ENCODE measurements at places on chromosomes 13 and 19.

- no peak for DNase-seq
Observed at GRCh38 chr19:7280940-7281666, 13.1 kb downstream of the INSR start.

DNA sequence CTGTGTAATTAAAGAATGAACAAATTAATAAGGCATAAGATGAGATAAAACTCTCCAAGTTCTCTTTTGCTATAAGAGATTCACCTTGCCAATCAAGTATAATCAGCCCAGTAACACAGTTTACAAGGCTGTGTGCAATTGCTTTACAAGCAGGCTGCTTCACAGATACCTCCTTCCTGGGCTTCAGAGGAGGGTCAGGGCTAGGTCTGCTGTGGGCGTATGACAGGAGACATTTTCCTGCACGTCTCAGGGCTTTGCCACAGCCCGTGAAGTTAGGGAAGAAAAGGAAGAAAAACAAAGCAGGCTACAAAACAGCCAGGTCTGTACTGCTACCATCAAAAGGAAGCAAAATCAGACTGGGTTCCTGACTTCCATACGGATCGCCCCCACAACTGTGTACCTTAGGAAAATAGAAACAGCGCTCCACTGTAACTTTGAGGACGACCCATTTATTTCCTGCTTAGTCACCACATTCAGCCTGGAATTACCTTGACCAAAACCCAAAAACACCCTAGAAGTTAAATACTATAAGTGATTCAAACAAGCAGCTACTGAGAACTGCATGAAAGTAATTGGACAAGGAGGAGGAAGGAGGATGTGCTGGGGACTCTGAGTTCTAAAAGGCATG, 12.4 kb downstream of the EFNB2 start:
- no peak for DNase-seq

- DNase-seq = no peak
Observed at GRCh38 chr19:50712833-50713232, 6.8 kb downstream of the SHANK1 start.

DNA sequence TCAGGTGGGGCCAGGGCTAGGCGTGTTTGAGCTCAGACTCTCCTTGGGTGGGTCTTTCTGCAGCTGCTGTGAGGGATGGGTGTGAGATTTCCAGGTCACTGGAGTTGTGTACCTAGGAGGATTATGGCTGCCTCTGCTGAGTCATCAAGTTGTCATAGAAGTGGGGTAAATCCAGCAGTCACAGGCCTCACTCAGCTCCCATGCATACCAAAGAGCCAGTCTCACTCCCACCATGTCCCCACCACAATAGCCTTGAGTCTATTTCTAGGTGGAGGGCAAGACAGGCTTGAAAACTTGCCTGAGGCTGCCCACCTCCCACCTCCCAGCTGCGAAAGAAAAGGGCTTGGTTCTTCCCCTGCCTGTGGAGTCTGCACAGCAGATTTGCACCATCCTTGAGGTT, 194.0 kb upstream of the PCDH17 start:
- DNase-seq = peak; percentile 3

DNA sequence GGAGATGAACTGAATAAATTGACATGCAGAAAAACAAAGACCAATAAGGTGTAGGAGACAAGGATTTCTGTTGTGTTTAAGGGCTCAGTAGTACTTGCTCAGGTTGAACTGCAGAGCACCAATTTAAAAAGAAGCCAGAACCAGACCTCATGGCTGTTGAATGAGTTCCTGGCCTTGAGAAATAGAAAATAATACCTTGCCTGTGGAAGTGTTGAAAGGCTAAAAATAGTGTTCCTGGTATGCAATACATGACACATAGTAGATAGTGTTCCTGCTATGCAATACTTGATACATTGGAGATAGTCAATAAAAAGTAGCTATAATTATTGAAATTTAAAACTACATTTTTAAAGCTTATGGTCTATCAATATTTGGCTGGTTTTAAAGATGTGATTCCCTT, 595.8 kb downstream of the PCDH9 start:
- DNase-seq = no peak

GRCh38 chr13:83229574-83230305, 652.5 kb downstream of the SLITRK1 start:
- DNase-seq = no peak

DNA sequence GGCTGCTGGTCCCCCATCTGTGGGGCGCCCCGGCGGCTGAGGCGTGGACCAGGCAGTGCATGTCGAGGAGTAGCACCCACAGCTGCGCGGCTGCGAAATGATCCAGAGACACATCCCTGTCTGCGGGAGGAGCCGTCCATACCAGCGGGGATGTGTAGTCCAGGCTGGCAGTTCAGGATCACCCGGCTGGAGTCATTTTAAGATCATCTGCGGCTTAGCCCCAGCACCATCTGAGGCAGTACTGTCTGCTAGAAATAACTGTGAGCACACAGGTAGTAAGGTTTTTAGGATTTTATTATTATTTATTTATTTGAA, 3.1 kb downstream of the ADAT3 start:
- no peak for DNase-seq

- no peak for DNase-seq
Observed at GRCh38 chr19:18537431-18537830, 5.9 kb downstream of the FKBP8 start.

DNA sequence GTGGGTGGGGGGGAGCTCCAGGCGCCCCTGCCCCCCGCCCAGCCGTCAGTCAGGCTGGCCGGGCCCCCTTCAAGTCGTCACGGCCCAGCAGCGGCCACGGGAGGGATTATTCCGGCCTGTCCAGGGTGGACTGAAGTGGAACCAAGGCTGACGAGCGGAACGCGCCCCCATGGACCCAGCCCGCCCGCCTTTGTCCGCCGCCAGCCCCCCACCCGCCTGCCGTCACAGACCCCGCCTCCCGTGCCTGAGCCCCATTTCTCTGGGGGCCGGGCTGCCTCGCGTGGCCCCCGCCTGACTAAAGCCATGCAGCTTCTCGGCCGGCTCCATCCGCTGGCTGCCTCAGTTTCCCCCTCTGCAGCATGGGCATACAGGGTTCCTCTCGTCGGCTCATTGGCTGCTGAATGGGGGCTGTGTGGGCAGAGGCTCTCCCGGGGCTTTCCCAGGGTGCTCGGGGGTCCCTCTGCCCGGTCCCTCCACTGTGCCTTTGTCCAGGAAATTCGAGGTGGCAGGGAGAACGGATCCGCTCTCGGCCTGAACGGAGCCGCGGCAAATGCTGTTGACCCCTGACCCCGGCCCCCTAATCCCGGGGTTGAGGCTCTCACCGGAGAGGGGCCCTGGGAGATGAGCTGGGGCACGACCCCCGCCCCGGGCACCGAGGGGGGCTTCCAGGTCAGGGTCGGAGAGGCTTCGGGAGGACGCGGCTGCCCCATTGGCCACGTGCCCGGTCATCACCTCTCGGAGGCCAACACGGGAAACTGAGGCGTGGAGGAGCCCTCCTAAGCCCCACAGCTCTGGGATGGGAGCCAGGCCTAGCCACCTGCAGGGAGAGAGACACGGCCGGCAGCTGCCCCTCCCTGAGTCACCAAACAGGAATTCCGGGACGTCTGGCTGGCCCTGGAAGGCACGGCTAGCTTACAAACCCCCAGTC, 27.4 kb downstream of the EFNA2 start:
- peak; percentile 42 for DNase-seq

DNA sequence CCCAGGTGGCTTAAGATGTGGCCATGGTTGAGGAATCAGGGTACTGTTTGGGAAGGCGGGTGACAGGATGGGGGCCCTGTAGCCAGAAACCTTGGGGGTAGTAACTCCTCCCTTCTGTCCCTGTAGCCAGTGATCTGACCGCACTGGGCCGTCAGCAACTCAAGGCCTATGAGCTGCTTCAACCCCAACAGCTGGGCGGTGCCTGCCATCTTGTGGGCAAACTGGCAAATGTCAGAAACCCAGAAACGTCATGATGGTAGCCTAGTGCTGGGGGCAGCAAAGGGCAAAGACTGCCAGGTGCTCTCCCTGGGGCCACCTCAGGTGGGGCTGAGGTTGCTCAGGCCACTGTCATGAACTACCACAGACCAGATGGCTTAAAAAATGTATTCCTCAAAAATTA, 3.5 kb downstream of the COPE start:
- peak; percentile 58 for DNase-seq

- no peak for DNase-seq
Observed at GRCh38 chr19:19817357-19817756, 4.2 kb downstream of the ZNF506 start.

Measured in small intestine (tissue), 16 donors.